GM12864 (cell line): ENCODE measurements at places on chromosomes 7 and 10.

- peak; percentile 49 for DNase-seq
Observed at GRCh38 chr7:138738551-138739335, 37.6 kb upstream of the SVOPL start.

DNA sequence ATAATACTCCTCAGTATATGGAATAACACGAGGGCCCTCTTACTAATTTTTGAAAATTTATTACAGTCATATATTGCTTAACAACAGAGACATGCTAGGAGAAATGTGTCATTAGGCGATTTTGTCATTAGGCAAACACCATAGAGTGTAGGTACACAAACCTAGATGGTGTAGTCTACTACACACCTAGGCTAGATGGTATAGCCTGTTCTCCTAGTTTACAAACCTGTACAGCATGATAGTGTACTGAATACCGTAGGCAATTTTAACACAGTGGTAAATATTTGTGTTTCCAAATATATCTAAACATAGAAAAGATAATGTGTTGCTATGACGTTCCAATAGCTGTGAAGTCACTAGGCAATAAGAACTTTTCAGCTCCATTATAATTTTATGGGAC, 12.8 kb downstream of the OR2F1 start:
- no peak for DNase-seq

- DNase-seq, result no peak
Observed at GRCh38 chr7:22355620-22356009, 1.3 kb downstream of the RAPGEF5 start.

DNA sequence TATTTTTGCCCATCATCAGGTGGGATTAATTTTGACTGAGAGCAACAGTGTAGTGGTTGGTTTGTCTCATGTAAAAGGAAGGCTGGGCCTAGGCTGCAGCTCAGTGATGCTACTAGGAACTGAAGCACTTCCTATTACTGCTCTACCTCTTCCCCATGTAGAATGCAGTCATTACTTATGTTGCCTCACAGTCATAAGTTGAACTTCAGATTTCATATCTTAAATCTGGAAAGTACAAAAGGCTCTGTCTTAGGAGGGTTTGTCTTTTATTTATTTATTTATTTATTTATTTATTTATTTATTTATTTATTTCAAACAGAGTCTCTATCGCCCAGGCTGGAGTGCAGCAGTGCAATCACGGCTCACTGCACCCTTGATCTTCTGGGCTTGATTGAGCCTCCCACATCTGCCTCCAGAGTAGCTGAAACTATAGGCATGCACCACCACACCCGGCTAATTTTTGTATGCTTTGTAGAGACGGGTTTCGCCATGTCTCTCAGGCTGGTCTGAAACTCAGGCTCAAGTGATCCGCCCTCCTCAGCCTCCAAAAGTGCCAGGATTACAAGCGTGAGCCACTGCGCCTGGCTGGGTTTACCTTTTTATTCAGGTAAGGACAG, 721.7 kb upstream of the GALNT17 start:
- DNase-seq, result no peak

DNA sequence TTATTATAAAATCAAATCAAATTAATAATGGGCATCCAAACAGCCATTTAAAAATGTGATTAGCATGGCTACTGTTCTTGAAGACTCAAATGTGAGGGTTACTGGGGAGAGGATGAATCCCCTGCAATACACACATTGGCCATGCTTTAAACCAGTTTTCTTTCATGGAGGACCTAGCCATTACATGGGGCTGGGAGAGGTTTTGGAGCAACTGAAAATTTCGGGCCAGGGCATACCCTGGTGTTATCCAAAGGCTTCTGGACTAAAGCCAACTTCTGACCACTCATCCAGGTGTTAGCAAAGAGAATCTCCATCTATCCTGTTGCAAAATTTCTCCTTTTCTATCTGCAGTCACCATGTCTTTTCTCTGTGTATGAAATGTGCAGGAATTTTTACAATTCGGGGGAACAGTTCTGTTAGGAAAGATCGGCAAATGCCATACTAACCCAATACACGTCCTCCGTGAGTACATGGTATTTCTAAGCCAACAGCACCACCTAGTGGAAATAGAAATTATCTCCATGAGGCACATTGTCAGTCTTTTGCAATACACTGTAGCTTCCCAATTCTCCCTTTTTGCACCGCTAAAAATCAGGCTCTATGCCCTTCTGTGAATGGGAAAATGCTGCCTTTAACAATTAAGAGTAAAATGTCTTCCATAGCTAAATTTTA, 47.0 kb upstream of the ZNF107 start:
- DNase-seq, result peak; percentile 8

- no peak for DNase-seq
Observed at GRCh38 chr7:7131273-7131672, 51.1 kb upstream of the C1GALT1 start.

- DNase-seq, result no peak
Observed at GRCh38 chr10:62046522-62047227, 145.2 kb downstream of the ARID5B start.

- no peak for DNase-seq
Observed at GRCh38 chr7:129764247-129765084, 152.9 kb downstream of the NRF1 start.

GRCh38 chr7:151690606-151691005, 170.9 kb upstream of the RHEB start:
- DNase-seq, result no peak

GRCh38 chr7:143902332-143902899, 440 bp upstream of the TCAF1 start:
- DNase-seq, result no peak

DNA sequence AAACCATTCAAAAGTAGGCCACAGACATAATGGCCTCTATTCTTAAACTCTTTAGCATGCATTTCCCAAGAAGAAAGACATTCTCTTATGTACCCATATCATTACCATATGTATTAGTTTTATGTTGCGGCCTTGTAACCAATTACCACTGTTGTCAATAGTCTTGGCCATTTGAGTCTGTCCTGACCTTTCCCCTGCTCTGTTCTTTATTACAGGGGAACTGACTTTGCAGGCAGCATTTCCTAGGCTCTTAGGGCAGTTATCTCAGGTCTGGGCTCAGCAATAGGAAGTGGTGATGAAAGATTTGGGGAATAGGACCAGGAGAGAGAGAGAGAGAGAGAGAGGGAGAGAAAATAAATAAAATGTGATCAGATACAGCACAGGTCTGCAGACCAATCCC, 194.5 kb upstream of the LRGUK start:
- DNase-seq, result no peak

DNA sequence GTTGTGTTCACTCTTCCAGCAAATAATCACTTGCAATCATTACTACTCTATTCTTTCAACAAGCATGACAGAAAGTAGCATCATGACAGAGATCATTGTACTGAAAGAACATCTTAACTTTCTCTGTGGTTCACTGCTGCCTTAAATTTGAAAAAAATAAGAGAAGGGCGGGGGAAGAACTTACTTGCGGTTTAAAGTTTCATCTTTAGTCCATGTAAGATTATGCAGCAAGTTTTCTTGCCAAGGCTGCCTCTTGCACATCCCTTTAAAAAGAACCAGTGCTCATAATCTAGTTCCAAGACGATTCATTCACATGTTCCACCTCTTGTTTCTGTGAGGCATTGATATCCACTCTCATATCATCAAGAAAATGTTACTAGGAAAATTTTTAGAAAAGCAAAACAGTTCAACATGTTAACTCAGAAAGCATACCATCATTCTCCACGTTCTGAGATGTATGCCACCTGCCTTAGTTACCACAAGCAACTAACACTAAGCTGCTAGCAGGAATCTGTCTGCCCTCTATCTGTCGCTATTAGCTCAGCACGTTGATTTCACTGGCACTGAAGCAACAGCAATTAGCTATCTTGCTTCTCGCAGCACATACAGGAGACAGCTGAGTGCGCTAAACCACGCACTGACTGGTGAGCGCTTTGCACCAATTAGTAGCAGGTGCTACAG, at the start of gene PCDH15:
Gene PCDH15, minus strand, starts transcription at position 491 of the 681 bp plus-strand sequence. CDS start 136,969 bp downstream, outside the sequence.
- DNase-seq, result no peak

DNA sequence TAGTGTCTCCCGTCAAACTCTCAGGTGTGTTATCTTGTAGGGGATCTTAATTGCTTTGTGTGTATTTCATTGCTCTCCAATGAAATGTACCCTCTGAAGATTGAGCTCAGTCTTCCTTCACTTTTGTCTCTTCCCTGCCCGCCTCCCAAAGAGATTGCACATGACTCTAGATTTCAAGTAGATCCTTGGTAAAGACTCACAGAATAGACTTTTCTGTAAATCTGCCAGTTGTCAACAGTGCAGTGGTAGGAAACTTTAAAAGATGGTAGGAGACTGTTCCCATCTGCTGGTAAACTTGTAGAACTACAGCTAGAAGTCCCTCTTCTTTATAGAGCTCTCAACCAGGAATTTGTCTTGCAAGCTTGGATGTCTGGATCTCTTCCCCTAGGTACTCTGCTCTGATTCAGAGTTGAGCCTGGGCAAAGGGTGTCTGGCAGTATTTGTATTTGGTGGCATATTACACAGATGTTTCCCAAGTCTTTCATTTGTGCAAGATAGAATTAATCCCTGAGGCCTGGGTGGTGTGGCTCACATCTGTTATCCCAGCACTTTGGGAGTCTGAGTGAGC, 9.6 kb downstream of the CCL26 start:
- DNase-seq, result no peak

GRCh38 chr10:93600446-93601145, 439 bp downstream of the RBP4 start:
- no peak for DNase-seq

DNA sequence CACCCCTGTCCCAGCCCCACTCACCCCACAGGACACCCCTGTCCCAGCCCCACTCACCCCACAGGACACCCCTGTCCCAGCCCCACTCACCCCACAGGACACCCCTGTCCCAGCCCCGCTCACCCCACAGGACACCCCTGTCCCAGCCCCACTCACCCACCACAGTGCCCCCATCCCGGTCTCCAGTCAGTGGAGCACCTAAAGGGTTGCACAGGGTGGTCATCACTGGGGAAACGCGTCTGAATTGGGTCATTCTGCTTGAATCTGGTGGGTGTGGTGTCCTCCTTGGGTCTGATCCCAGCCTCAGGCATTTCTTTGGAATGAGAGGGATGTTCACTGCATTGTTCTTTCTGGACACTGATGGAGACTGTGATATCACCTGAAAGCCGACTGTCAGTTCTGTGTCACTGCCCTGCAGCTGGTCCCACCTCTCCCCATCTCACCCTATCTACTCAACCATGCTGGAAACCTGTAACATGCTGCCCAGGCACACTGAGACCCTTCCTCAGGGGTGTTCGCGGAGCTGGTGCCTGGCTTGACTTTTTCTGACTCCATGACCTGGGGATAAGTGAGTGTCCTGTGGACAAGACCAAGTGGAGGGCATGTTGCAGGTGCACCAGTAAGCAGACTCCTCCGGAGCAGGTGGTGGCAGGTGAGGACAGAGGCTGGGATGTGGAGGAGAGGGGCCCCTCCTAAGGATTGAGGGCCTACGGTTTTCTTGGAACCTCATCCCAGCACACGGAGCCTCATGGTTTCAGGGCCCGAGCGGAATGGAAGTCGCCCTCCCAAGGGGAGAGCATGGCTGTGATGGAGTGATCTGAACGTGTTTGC, 262.5 kb upstream of the PPP2R2D start:
- no peak for DNase-seq

GRCh38 chr7:151091431-151091830, 5.2 kb downstream of the AGAP3 start:
- DNase-seq, result no peak

- no peak for DNase-seq
Observed at GRCh38 chr10:127392351-127393235, 156.5 kb upstream of the NPS start.

DNA sequence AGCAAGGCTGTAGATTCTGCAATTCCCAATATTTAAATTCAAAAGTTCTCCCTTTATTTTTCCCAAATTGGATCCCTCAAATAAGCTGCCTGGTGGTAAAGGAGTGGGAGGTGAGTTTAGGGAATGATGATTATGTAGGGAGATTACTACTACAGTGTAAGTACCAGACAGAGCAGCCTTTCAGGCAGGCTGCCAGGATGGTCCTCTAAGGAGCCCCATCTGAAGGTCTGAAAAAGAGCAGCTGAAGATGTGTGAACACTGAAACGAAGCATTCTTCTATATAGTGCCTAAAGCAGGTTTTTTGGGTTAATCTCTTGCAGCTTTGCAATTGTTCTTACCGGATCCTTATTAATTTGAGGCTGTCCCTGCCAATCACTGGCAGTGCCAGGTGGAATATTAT, 84.7 kb downstream of the CREB5 start:
- no peak for DNase-seq

DNA sequence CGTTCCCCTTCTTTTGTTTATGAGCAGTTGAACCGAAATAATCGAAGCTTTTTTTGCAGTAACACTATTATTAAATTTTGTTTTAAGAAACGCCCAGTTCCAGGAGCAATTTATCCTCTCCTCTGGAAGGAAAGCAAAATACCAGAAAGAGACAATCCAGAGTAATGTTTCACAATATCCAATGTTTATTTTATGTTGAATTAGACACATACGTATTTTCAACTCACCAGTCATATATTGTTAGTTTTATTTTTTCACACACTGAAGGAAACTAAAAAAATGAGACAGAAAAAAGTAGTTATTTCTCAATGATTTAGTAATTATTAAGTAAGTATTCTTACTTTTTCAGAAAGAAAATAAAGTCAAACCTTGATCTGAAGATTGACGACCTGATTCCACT, 85.1 kb downstream of the MYOF start:
- DNase-seq, result no peak

- no peak for DNase-seq
Observed at GRCh38 chr7:132977234-132977633, 104.7 kb downstream of the CHCHD3 start.

DNA sequence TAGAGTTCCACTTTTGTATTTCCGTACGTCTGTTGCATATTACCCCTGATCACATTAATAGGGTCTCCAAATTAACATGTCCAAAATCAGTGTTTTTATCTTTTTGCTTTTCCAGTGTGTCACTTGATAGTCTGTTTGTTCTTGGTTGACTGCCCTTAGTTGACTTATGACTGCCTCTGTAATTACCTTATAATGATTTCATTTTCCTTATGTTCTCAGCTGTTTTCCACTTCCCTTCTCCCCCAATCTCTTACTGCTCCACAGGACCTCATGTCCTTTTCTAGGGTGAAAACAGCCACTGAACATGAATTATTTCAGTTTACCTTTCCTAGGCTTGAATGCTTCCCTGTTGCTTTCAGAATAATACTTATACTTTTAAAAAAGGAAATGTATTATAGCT, 54.7 kb downstream of the MAPK8 start:
- no peak for DNase-seq

DNA sequence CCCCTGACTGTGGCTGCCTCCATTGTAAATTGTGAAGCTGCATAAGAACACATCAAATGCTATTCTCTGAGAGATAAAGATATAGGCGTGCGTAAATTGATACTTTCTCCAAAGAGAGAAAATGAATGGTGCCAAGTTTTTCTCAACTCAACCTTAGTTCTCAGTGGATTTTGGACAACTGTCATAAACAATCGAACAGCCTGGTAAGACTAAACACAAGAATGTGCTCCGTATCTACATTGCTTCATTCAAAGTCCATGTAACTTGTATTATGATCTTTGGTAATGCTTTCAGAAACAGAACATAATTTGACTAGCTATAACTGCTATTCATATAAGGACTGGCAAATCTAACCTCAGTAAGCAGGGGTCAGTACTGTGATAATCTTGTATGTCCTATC, 429.1 kb downstream of the SEMA3D start:
- no peak for DNase-seq

GRCh38 chr10:29569795-29570194, 65.0 kb downstream of the SVIL start:
- DNase-seq, result no peak

- DNase-seq, result peak; percentile 40
Observed at GRCh38 chr7:102843850-102844249, 69.0 kb upstream of the LRRC17 start.
